Activated CD4-positive, alpha-beta T cell treated with anti-CD3 and anti-CD28 coated beads, Interleukin-2, amount 50 U/mL, for 16 hours (primary cell): ENCODE measurements at places on chromosomes 12 and 14.

DNA sequence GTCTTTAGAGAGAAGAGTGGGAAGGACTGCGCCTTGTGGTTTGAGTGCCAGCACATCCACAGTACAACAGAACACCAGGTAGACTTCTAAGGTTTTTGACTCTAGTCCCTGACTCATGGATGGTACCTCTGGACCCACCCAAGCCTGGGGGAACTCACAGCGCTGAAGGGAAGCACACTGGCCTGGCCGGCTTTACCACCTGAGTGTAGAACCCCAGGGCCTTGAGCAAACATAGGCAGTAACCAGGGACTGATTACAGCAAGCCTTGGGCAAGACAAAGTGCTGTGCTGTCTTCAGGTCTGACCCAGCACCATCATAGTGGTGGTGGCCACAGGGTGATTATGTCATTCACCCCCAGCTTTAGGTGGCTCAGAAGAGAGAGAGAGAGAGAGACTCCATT, 17.2 kb downstream of the EML5 start:
- no peak for DNase-seq

DNA sequence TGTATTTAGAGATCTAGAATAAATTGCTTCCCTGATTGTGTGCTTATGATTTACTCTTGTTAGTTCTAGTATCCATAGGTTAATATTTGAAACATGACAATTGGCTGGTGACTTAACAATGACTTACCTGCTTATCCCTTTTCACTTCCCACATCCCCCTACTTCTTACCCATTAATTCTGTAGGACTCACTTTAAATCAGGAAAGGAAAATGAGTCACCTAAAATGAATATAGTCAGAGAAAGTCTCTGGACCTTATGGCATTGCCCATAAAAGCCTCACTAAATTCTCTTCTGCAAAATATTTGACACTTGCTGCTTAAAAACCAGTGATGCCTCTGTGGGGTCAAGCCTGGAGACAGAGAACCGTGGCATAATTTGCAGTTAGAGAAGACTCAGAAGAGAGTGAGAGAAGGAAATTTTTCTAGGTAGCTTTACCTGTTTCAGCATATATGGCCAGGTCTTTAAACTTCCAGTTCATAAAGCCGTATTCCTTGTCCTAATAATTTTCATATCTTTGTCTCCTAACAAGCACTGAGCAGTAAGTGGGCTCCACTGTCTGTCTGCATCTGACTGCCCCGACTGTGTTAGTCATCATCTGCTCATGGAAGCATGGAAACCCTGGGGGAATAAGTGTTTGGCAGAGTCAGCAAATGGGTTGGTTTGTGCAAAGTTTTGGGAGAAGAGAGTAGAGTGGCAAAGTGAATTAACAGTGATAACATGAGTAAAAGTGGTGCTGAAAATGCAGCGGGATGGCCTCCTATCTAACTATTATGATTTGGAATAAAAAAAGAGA, 294.4 kb downstream of the AKAP6 start:
- no peak for DNase-seq

GRCh38 chr14:24315243-24315806, 4.0 kb downstream of the LTB4R start:
- no peak for DNase-seq

DNA sequence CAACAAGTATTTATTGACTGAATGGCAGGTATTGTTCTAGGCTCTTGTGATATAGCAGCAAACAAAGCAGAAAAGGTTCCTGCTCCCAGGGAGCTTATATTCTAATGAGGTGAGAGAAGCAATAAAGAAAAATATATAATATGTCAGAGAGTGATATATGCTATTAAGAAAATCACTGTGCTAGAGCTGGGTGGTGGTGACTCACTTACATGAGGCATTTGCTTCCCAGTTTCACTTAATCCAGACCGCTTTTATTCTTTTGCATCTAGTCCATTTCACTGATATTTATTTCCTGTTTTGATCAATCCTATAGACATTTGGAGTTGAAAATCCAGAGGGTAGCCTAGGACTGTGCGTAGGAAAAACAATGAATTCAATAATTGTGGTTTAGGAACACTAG, 17.5 kb downstream of the TRHDE start:
- DNase-seq, result no peak

DNA sequence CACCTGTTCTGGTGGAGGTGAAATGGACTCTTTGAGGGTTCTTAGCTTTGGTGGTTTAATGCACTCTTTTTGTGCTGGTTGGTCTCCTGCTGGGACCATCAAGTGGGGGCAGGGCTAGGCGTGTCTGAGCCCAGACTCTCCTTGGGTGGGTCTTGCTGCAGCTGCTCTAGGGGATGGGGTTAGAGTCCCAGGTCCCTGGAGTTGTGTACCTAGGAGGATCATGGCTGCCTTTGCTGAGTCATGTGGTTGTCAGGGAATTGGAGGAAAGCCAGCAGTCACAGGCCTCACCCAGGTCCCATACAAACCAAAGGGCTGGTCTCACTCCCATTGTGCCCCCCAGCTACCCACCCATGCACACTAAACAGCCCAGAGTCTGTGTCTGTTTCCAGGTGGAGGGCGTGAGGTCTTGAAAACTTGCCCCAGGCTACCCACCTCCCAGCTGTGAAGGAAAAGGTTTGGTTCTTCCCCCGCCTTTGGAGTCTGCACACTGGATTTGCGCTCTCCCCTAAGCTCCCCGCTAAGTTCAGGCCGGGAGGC, 387.7 kb downstream of the TMTC2 start:
- DNase-seq, result no peak

DNA sequence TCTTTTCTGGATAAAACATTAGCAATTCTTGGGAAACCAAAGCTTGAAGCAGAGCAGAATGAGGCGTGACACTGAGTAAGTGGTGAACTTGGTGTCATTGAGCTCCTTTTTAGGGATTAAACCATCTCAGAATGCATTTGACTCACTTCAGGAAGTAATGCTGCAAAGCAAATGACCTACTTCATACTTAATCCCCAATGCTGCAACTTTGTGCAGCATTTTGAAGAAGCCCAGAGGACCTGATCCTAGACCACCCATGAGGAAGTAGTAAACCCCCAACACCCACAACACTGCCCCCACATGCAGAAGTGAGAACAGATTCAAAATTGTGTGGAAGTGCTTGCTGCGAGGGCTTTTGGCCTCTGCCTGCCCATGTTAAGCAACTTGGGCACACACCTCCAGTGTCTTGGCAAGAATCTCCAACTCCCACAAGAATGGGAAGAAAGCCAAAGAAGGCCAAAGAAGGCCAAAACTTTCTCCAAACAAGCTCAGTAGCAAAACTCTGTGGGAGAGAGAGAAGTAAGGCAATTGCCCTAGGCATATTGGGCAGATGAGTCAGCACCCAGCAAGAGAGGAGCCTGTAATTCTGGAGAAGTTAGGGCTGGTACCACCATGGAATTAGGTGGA, 69.2 kb upstream of the ETV6 start:
- peak; percentile 31 for DNase-seq

DNA sequence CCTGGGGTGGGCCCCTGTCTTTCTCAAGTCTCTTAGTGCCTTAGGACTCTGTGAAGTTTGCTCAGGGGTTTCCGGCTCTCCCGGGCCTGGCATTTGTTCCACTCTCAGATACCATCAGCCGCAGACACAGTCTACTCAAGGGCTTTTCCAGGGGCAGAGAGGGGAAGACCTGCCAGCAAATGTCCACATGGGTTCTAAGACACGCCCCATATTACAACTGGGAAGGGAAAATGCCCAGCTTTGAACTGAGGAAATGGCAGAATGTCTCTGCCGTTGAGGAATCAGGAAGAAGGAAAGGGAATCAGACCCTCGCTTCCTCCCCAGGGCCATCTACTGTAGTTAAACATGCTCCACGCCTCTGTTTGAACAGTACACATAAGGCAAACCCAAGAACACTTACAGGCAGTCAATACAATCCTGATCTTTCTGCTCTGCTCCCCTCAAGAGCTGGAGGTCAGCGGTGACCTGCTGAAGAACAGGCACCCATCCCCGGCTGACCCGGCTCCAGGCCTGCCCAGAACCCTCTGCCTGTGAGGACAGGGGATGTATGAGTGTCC, 7.9 kb downstream of the CCDC85C start:
- DNase-seq, result no peak

- no peak for DNase-seq
Observed at GRCh38 chr12:90618586-90618985, 336.4 kb downstream of the CCER1 start.

- DNase-seq, result no peak
Observed at GRCh38 chr12:67424784-67425183, 155.6 kb downstream of the CAND1 start.

GRCh38 chr14:85187521-85187920, 342.4 kb upstream of the FLRT2 start:
- no peak for DNase-seq

- no peak for DNase-seq
Observed at GRCh38 chr12:57641699-57642442, 8.9 kb upstream of the B4GALNT1 start.

- DNase-seq, result no peak
Observed at GRCh38 chr12:89731614-89732013, 23.0 kb upstream of the ATP2B1 start.

DNA sequence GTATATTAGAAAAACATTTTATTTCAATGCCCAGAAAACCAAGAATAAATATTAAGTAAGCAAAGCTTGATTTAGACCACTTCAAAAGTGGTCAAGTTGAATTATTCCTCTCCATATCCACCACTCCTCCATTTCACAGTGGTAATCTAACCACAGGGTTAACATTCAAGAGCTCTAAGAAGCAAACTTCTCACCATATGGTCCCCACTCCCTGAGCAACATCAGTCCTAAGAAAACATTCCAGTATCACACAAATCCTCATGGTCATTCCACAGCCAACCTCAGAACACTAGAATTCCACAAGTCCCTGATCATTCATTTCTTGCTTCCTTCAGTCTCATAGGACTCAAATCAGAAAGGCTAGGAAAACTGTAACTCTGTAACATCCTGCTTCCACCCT, 47.9 kb downstream of the ST8SIA1 start:
- no peak for DNase-seq

DNA sequence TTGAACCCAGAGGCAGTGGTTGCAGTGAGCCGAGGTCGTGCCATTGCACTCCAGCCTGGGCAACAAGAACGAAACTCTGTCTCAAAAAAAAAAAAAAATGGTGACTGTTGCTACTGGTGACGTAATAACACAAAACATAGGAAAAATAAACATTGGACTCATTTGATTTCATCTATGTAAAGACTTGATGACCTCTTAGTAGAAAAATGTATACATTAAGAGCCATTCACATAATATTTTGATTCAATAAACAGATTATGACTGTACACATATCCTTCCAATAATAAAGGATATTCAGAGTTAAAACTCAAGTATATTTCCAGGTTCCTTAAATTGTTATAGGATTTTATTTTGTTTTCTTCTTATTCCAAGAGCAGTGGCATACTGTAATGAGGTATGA, 65.7 kb upstream of the AEBP2 start:
- no peak for DNase-seq

GRCh38 chr12:19947344-19947743, 421.0 kb upstream of the PDE3A start:
- DNase-seq, result no peak

- no peak for DNase-seq
Observed at GRCh38 chr14:76827696-76828296, 1.6 kb downstream of the LRRC74A start.

GRCh38 chr14:81464253-81465002, 64.3 kb upstream of the STON2 start:
- DNase-seq, result peak; percentile 80

DNA sequence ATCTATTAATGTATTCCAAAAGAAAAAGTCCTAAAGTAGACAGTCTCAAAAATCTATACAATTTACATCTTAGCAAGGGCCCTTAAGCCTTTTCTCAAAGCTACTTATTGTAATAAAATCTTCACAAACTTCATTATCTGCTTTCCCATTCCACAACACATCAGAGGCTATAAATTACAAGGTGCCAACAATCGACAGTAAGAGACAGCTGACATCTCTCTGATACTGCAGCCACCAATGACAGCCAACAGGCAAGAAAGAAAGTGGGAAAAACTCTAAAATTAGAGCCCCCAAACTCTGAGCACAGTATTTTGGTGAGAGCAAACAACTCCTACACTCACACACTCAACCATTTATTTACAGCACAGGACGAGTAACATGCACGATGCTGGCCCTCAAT, 2.2 kb downstream of the ANGEL1 start:
- DNase-seq, result no peak

DNA sequence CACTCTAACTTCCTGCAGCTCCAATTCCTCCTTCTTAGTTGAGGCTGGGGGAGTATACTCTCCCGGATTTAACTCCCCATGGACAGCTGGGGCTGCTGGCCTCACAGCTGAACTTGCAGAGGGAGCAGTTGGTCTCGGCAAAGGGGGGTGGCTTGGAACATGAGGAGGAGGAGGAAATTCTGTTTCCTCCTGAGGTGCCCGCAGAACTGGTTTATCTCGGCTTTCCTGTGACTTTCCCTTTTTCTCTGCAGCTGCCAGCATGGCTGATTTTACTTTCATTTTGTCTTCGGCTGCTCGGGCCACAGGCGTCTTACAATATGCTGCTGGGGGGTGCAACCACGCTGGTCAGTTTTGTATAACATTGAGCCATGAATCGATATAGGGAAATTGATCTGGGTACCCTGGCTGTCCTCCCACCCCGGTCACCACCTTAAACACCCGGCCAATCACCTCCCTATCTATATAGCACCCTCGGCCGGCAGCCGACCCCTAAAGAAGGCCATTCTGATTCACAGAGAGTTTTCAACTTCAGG, 1317.6 kb downstream of the TMEM121 start:
- DNase-seq, result peak; percentile 39

- DNase-seq, result no peak
Observed at GRCh38 chr14:61342932-61343331, 21.6 kb downstream of the PRKCH start.

DNA sequence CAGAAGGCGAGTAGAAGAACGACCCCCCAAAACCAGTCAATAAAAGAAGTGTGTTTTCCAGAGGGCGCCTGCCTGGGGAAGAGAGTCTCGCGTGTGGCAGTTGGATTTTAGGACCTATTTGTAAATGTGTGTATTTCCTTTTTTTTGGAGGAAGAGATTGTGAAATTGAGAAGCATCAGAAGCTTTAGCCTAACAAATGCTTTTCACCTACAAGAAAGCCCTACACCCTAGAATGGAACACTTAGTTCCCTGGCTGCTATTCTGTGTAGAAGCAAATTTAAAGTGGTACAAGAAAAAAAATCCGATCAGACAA, 1.3 kb downstream of the RCOR1 start:
- no peak for DNase-seq

DNA sequence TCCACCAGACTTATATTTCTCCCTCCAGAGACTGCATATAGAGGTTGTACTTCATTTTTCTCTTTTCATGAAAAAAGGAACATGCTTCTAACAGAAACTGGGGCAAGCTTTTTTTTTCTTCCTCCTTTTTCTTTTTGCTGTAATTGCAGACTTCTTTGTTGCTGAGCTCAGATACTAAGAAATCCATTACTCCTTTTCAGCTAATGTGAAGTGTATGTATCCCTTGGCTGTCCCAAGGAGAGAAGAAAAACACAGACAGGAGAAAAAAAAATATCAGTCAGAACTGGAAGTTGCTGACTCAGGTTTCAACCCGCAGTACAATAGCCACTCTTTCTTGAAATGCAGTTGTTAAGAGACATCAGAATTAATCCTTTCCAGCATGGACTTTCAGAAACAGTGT, 1248.4 kb downstream of the LRFN5 start:
- DNase-seq, result no peak

- DNase-seq, result no peak
Observed at GRCh38 chr14:71236487-71236886, 329.2 kb downstream of the PCNX1 start.

GRCh38 chr12:3113671-3114325, 36.6 kb downstream of the TSPAN9 start:
- no peak for DNase-seq

GRCh38 chr12:26786491-26786864, 46.5 kb downstream of the ITPR2 start:
- DNase-seq, result no peak
